ENCODE measurements at places on chromosomes 1 and 21.

- no peak for DNase-seq
Observed at GRCh38 chr1:4696161-4696745, 41.8 kb downstream of the AJAP1 start.

- no peak for DNase-seq
Observed at GRCh38 chr1:200708769-200709168, 29.9 kb upstream of the CAMSAP2 start.

DNA sequence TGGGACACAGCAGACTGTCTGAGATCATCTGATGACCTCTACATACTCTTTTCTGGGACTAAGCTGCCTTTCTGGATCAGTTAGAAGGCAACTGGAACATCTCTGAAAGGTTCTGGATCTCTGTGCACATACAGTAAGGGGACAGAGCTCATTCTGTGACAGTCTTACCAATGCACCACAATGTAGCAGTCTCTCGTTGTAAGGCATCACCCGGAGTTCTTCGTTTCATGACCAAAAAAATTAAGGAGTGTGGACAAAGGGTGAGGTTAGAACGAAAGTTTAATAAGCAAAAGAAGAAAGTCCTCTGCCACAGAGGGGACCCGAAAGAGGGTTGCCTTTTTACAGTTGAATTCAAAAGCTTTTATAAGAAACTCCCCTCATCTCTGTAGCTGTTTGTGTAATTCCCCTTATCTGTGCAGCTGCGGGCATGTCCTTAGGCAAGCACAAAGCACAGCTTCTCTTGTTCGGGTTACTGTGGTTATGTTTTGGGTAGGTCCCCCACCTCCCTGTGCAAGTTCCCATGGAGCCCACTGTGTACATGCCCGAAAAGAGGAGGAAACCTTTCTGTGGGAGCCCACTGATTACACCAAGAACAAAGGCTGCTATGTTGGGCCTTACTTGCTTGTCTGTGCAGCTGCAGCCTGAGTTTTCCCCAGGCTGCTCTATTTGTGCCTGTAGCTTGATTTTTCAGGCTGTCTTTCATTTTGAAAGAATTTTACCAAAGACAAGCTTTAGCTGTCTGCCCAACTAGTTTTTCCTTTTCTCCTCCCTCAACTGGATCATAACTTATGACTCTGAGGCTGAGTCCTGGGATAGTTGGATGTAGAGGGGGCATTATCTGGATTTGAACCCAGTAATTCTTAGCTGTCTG is 53.1 kb upstream of the CACNA1E start:
- no peak for DNase-seq

GRCh38 chr1:22832414-22832786 is 121.8 kb downstream of the EPHB2 start:
- no peak for DNase-seq

- no peak for DNase-seq
Observed at GRCh38 chr1:232982238-232982944, 32.0 kb downstream of the NTPCR start.

Data from stimulated activated CD8-positive, alpha-beta memory T cell treated with anti-CD3 and anti-CD28 coated beads, Interleukin-2, amount 100 ng/mL, for 1 hour (primary cell).